Occipital lobe (tissue), 3 donors: ENCODE measurements at places on chromosomes 2 and 18.

DNA sequence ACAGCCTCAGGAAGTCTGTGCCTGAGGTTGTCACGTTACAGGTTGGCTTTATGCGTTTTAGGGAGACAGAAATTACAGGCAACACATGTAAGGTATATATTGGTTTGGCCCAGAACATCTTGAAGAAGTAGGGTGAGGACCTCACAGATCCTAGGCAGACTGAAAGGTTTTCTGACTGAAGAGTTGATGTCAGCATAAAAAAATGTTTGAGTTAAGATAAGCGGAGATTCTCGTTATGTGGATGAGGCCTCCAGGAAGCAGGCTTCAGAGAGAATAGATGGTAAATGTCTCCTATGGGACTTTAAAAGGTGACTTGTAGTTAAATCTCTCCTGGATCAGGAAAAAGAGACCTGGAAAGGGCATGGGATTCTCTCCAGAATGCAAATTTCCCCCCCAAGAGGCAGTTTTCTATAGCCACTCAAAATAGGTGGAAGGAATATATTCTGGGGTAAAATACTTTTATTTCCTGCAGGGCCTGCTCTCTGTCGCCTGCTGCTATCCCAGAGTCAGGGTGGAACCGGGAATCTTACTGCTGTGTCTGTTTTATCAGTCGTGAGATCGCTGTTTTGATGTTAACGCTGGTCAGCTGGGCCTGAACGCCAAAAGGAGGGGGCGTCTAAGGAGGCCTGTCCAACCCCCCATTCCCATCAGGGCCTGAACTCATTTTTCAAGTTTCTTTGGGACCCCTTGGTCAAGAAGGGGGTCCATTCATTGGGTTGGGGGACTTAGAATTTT is 171.1 kb downstream of the HDAC4 start:
- DNase-seq: no peak

DNA sequence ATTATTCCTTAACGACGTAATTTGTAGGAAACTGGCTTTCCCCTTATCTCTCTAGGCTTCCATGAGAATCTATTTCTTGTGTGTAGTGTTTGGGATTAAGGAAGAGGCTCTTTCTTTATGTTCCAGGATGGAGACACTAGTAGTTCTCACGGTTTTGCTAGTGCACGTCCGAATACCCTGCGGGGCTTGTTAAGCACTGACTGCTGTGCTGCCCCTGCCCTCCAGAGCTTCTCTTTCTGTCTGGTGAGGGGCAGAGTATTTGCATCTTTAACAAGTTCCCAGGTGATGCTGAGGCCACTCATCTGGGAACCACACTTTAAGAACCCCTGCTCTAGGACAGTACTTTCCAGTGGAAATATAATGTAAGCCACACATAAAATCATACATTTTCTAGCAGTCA is 76.4 kb downstream of the SPATS2L start:
- DNase-seq: no peak

DNA sequence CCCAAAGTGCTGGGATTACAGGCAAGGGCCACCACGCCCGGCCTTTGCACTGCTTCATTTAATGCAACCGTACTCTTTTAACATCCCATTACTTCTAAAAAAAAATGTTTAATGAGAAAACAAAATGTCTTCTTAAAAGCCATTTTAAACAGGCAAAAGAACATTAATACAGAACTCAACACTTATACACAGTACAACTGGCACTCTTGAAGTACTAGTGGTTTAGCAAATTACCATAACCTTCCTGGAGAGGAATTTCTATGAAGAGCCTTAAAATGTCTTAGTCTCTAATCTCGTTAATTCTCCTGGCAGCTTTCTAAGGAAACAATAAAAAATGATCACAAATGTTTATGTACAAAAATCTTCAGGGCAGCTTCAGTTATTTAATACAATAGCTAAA is 5.9 kb downstream of the IWS1 start:
- no peak for DNase-seq

DNA sequence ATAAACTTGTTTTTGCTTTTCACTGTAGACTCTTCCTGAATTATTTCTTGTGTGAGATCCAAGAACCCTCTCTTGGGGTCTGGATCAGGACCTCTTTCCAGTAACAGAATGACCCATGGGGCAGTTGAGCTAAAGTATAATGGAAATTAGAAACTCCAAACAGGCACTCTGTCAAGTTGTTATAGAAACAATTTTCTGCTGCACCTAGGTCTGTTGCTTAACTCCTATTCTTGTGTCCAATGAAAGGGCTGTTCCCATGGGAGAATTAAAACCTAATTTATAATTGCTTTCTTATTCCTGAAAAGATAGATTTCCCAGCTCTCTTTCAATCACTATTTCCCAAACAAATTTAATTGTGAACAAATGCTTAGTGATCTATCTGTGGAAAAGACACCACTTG is 1341.3 kb upstream of the PIK3C3 start:
- no peak for DNase-seq

- DNase-seq: no peak
Observed at GRCh38 chr2:170235860-170236679, 58.1 kb downstream of the MYO3B start.

DNA sequence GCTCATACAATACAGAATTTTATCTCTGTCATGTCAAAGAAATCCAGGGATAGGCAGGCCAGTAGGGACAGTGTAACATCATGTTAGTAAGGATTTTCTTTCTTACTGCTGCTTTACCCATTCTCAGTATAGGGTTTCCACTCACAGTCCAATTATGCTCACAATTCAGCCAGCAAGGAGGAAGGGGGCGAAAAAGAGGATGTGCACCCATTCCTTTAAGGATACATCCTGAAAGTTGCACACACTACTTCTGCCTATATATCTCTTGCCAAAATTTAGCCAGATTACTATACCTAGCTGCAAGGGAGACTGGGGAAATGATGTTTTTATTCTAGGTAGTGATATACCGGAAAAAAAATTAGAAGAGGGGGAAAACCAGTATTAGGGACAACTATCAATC is 66.1 kb downstream of the BAZ2B start:
- DNase-seq: no peak

- no peak for DNase-seq
Observed at GRCh38 chr2:235162082-235162836, 210.4 kb downstream of the SH3BP4 start.

DNA sequence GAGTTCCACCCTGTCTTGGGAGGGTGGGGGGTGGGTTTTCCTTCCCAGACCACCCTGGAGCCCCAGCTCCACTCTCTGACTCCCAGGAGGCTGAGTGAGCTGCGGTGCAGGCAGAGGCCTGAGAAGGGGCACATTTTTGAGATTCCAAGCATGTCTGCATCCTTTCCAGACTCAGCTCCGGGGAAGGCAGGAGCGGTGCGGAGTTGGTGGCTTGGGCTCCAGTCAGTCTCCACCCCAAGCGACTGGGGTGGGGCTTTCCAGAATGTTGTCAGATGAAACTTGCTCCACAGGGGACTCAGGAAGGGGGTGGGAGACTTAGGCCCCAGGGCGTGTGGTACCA is 44.2 kb upstream of the HS6ST1 start:
- no peak for DNase-seq

GRCh38 chr2:66697366-66697765 is 262.4 kb downstream of the MEIS1 start:
- no peak for DNase-seq

DNA sequence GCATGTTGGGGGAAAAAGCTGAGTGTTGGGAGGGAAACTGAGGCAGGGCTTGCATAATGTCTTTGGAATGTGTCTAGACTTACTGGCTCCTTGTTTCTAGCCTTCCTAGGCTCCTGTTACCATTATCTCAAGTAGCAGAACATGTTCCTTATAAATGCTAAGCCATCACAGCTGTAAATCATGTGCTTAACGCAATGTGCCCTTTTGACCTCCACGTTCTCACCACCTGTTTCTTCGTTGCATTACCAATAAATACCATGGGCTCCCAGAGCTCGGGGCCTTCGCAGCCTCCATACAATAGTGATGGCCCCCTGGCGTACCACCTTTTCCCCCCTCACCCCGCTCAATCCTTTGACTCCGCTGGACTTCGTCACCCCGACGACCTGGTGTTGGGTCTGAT is 54.0 kb upstream of the CWC22 start:
- no peak for DNase-seq

- no peak for DNase-seq
Observed at GRCh38 chr2:189492451-189492850, 51.2 kb downstream of the WDR75 start.

DNA sequence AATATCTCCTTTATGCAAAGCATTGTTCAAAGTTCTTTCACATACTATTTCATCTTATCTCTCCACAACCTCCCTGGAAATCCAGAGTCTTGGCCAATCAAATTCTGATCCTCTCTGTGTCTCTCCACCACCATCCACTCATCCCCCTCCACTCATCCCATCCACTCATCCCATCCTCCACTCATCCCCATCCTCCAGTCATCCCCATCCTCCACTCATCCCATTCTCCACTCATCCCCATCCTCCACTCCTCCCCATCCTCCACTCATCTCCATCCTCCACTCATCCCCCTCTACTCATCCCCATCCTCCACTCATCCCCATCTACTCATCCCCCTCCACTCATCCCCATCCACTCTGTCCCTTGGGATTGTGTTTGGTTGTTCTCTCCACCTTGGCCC is 101.1 kb downstream of the BCL2 start:
- DNase-seq: no peak

DNA sequence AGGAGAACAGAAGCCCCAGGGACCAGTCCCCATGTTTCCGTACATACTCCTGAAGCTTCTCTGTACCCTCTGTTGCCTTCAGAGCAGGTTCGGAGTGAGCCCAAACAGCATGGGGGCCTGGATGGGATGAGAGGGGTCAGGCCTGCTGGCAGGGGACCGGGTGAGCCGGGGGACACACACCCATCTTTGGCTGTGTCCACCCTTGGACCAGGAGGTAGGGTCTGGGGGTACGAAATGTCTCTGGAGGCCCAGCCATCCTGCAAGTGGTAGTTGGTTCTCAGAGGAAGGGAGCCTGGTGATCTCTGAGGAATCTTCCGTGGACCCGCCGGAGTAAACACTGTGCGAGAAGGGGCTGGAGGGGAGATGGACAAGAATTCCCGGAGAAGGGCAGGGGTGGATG is 15.3 kb downstream of the FBLN7 start:
- DNase-seq: no peak

DNA sequence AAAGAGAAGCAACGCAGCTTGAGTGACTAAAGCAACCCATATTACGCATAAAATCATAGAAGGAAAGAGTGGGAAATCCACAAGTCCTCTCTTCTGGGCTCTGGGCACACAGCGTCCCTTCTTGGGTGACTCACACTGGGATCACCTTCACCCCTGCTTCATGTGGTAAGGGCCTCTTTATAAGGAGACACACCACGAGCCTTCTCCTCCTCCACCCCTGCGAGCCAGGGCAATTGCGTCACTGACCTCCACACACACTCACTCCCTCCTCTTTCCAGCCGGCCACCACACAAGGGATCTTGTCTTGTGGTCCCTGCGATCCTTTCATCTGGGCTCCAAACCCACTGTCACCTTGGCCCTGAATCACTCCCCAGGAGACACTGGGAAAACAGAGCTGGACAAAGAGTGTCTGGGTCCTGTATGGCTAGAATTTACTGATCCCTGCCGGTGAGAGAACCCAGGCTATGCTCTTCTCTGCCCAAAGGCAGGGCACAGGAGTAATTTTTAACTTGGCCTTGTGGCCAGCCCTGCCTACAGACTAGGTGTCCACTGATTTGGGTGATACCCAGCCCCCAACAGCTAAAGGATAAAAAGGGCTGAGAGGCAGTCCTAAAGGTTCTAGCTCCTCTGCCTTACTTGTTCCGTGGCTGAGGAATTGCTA is 35.3 kb downstream of the NHEJ1 start:
- no peak for DNase-seq

- DNase-seq: no peak
Observed at GRCh38 chr2:12712881-12713280, 3.9 kb upstream of the TRIB2 start.

DNA sequence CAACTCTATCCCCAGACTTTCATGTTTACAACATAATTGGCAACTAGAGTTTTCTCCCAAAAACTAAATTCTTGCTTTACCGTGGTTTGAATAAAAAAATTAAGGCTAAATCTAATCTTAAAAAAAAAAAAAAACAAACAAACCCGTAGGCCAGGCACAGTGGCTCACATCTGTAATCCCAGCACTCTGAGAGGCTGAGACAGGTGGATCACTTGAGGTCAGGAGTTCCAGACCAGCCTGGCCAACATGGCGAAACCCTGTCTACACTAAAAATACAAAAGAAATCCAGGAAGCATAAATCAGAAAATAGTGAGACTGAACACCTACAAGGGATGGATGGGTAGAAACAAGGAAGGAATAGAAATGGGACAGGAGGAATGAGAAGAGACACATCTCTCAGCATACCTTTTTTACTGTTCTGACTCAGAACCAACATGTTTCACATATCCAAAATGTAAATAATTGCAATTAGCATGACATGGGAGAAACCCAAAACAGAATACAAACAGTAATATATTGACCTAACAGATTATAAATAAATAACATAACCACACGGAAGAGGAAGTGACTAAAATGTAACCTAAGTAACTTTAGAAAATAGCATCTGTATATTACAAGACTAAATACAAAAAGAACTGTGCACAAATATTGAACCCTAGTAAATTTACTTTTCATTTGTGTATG is 17.5 kb downstream of the MGAT4A start:
- DNase-seq: no peak

DNA sequence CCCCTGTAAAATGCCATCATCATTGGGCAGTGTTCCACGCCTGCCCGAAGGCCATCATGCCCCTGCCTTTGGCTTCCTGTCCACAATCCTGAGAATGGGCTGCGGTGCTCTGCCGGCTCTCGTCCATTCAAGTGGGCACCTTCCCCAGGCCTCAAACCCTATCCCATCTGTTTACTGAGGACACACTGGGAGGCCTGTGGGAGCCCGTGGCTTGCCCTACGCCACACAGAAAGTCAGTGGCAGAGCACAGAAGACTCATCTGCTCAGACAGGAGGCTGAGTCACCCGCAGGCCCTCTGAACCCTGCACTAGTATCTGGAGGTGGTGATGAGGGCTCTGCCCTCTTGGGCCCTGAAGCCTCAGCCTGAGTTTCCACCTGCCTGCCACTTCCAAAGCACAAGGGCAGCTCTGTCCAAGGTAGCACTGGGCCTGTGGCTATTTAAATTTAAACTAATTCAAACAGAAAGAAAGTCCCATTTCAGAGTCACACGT is 19.1 kb upstream of the ANKRD53 start:
- DNase-seq: no peak

- no peak for DNase-seq
Observed at GRCh38 chr2:159051133-159051532, 82.7 kb downstream of the TANC1 start.

- DNase-seq: no peak
Observed at GRCh38 chr2:20145497-20146193, 79.3 kb downstream of the SDC1 start.
